H54 (cell line): ENCODE measurements at places on chromosomes 16 and 17.

DNA sequence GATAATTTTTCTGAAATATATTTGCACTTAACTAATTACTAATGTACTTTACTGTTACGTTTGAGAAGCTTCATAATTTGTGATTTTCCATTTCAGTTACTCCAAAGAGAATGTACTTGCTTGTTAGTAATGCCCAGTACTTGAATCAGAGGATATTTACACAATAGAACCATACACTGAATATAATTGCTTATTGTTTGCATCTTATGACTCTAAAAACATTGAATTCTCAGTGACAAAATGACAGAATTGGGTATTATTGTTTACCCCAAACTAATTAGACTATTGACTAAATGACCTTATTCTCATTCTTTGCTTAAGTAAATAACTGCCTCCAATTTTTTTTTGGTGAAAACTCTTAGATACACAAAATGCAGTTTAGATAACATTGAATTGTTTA is 8.9 kb downstream of the CCP110 start:
- no peak for DNase-seq

DNA sequence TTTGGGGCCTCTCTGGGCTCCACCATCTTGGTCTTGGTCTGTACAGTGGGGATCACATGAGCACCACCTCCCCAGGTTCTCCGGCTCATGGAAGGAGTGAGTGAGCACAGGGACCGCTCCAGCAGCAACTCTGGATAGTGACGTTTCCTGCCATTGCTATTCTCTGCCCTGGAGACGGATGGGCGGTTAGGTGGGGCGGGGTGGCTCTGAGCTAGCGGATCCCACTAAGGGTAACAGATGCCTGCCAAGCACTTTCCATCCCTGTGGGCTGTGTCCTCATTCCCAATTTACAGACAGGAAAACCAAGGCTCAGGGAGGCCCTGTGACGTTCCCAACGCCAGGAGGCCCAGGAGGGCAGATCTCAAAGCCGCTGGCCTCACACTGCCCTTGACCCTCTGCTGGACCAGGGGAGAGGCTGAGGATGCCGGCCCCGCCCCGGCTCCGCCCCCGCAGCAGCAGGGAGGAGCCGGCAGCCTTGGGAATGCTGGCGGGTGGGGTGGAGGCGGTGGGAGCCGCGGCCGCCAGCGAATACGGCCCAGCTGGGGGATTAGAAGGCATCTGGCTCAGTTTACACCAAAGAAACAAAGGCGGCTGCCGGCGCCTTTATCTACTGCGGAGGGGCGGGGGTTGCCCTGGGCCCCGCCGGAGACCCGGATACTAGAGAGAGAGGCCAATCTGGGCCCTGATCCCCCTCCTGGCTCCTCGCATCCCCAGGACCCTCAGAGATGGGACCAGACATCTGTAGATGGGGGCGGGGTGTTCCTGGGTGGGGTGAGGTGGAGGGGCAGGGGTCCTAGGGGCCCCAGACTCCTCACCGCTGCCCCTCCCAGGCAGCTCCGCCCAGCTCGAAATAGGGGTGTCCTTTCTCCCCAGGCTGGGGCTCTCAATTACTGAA is 122.3 kb upstream of the CIBAR2 start:
- DNase-seq: peak; percentile 97

GRCh38 chr17:14201021-14201987 is 35.4 kb downstream of the CDRT15 start:
- no peak for DNase-seq

DNA sequence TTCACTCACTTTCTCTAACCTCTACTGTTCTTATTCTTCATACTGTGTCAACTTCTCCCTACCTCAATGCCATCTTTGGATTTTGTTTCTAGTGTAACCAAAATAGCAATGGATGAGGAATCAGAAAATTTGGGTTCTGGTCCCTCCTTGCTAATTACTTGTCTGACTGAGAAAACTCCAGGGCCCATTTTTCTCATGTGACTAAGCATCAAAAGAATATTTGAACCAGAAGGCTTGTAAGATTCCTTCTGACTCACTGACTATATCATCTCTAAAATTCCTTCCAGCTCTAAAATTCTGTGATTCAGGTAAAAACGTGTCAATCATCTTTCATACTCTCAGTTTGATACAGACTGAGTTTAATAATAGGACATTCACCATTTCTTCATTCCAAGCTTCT is 57.9 kb downstream of the BRIP1 start:
- DNase-seq: peak; percentile 12

GRCh38 chr17:66230922-66231591 is 1.8 kb upstream of the APOH start:
- DNase-seq: no peak

- no peak for DNase-seq
Observed at GRCh38 chr17:39224778-39225307, 902 bp downstream of the STAC2 start.

DNA sequence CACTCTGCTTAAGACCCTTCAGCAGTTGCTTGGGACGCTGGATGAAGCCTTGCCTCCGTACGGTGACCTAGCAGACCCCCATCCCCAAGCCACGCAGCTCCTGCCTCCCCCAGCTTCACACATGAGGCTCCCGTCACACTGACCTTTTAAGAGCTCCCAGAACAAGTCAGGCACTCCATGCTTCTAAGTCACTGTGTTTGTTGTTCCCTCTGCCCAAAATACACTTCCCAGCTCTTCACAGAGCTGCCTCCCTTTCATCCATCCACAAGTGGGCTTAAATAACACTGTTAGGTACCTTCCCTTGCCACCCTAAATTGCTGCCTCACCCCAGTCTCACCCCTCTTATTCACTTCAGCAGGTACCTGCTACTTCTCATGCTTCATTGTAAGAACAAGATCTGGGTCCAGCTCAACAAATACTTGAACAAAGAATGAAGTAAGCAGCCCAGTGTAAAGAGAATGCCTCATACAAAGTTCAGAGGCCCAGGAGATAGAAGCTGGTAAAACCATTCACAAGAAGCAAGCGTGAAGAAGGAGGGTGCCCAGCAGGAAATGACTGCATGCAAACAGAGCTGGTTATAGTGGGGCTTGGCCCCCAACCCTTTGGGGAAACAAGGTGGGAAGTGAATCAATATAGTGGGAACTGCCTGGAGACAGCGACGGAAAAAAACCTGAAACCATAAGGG is 5.8 kb downstream of the ZC3H7A start:
- DNase-seq: no peak

DNA sequence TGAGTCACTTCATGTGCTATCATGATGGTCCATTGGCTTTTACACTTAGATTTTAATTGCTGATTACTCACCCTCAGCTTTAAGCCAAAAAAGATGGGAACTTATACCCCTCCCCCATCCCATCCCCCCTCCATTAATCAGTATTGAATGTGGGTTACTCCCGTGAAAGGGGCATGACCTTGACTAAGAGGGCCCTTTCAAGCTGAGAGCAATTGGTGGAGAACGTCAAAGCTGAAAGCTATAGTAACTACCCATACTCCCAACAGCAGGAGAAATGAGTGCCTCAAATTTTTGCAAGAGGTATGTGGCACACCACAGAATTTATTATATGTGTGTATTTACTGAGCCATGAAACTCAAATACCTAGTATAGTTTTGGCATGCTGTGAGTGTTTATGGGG is 99.7 kb upstream of the CDH8 start:
- no peak for DNase-seq

DNA sequence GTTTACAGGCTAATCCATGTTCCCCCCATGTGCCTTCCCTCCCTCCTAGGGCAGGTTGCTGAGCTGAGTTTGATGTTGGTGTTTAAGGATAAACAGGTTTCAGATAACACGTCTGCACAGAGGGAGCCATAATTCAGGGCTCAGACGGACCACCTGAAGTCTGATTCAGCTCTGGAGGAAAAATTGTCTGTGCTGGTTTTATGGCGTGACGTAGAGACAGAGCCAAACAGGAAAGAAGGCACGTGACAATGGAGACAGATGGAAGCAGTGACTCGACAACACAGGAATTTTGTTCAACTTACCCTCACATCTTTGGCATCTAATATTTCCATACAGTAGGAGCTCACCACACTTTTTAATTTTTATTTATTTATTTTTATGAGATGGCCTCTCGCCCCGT is 10.7 kb upstream of the USP10 start:
- no peak for DNase-seq

DNA sequence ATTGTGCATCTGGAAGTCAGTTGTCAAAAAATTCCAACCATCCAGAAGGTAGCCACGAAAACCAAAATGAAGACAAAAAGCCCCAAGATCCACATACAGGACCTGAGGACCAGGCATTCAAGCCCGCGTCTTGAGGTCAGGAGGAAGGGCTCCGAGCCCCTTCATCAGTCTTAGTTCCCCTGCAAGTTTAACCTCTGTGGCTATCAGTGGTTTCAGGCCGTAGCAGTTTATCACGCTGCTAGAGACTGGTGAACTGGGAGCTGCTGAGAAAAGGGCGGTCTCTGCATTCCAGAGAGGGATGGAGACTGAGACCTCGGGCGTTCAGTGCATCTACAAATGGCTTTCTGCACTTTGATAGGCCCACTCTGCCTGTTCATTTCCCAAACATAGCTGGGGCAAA is 70.6 kb downstream of the IRF8 start:
- DNase-seq: no peak
